NCI-H1048 (cell line): ENCODE measurements at places on chromosomes 11 and 22.

- DNase-seq: no peak
Observed at GRCh38 chr11:9219115-9219514, 46.0 kb downstream of the DENND5A start.

- DNase-seq: no peak
Observed at GRCh38 chr11:119041821-119042514, 11.3 kb upstream of the SLC37A4 start.

DNA sequence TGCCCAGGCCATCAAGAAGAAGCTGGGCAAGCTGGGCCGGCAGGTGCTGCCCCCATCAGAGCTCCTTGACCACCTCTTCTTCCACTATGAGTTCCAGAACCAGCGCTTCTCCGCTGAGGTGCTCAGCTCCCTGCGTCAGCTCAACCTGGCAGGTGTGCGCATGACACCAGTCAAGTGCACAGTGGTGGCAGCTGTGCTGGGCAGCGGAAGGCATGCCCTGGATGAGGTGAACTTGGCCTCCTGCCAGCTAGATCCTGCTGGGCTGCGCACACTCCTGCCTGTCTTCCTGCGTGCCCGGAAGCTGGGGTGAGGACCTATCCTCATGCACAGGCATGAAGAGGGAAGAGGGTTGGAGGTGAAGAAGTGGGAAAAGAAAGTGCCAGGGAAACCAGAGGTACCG is 5.3 kb upstream of the NHERF4 start:
- DNase-seq: no peak

- DNase-seq: no peak
Observed at GRCh38 chr11:113197446-113197845, 116.9 kb upstream of the TTC12 start.

- no peak for DNase-seq
Observed at GRCh38 chr11:1237128-1237580, 14.3 kb downstream of the MUC5B start.

DNA sequence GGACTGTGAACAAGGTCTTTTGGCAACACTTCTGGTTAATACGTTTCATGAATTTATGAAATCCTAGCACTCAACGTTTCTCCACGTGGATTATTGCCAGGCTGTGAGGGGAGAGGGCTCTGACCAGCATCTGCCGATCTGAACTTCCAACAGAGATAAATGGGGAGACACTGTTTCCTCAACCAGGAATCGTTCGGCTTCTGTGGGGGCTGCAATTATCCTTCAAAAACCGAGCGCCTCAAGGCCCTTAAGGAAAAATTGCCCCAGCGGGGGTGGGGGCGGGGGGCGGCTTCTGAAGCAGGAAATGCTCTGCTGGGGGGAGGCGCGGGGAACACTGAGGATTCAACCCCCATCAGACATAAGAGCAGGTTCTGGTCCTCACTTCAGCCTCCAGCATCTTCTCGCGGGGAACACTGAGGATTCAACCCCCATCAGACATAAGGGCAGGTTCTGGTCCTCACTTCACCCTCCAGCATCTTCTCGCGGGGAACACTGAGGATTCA is 155.6 kb downstream of the BRD1 start:
- no peak for DNase-seq

GRCh38 chr11:32006799-32007388 is 84.0 kb upstream of the RCN1 start:
- DNase-seq: no peak

- no peak for DNase-seq
Observed at GRCh38 chr11:43419460-43419859, 60.7 kb downstream of the TTC17 start.

DNA sequence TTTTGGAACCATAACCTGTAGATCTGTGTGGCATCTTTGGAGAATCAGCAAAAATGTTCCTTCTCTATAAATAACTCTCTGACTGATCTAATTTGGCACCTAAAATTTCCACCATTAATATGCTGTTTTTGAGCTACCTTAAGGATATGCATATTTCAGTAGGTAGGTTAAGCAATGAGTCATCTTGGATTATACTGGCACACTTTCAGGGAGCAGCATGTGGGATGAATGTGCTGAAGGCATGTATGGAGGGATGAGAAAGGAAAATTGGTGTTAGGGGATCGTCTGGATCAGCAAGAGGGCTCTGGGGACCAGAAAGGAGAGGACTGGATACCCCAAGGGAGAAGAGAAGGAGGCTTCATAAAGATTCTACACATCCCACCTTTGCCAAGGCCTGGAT is 44.6 kb upstream of the ELF5 start:
- DNase-seq: no peak

- no peak for DNase-seq
Observed at GRCh38 chr11:36509201-36509639, 852 bp downstream of the TRAF6 start.

GRCh38 chr11:569158-569885 is 6.9 kb upstream of the PHRF1 start:
- no peak for DNase-seq

- DNase-seq: no peak
Observed at GRCh38 chr11:87236368-87236767, 198.6 kb downstream of the TMEM135 start.

DNA sequence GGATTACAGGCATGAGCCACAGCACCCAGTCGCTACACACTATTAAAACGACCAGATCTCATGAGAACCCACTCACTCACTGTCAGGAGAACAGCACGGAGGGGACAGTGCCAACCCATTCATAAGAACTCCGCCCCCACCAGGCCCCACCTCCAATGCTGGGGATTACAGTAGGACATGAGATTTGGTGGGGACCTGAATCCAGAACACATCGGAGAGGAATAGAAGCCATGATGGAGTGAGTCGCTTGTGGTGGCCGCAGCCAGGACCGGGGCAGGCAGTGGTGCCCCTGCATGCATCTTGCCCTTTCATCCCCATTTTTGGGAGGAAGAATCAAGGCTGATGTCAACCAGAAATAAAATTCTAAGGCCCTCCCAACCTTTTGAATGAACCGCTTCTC is 8.7 kb downstream of the NADSYN1 start:
- DNase-seq: no peak

DNA sequence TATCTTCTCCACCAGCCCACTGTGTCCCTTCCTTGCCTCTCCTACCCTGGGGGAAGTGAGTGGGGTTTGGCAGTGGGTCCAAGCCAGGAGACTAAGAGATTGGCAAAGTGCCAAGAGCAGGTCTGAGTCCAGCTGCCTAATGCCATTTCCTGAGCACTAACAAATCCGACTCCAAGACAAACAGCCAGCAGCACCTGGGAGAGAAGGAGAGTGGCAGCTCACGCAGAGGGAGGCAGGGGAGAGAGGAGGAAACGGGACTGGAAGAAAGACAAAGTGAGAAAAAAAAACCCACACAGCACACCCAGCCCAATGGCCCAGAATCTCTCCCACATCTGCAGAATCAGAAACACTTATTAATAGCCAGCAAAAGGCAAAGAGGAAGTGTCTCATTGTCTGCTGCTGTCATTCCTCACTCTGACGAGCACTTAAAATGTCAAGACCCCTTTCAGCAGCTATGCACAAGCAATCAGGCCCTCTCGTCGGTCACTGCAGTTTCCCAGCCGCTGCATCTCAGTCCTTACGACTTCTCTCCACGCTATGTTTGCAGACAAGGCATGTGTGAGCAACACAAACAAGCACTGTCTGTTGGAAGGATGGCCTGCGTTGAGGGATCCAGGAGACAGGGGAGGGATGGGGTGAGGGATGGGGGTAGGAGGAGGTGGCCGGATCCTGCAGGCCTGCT is 558.4 kb upstream of the CADM1 start:
- no peak for DNase-seq

DNA sequence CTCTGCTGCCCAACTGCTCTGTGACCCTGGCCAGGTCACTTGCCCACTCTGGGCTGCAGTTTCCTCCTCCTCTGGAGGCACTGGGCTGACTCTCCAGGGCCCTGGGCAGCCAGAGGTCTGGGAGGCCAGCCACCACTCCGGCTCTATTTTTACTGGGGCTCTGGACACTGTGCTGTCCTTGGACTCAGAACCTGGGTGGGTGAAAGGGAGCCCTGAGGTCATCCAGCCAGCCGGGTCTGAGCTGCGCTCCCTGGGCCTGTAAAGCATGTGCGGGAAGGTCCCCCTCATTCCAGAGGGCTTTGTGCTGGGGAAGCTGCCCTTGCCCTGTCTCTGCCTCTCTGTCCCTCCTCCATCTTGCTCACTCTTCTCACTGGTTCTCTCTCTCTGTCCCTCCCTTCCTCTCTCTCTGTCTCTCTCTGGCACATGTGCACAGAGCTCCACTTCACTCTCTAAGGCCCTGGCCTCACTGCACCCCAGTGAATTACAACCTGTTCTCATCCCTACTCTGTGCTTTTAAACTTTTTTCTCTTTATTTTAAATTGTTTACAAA is 24.6 kb downstream of the MB start:
- DNase-seq: no peak

GRCh38 chr22:49551446-49551845 is 276.2 kb downstream of the BRD1 start:
- DNase-seq: no peak

GRCh38 chr11:132095230-132096131 is 725.1 kb downstream of the NTM start:
- DNase-seq: no peak

GRCh38 chr11:85758026-85758425 is 52.9 kb downstream of the SYTL2 start:
- no peak for DNase-seq

DNA sequence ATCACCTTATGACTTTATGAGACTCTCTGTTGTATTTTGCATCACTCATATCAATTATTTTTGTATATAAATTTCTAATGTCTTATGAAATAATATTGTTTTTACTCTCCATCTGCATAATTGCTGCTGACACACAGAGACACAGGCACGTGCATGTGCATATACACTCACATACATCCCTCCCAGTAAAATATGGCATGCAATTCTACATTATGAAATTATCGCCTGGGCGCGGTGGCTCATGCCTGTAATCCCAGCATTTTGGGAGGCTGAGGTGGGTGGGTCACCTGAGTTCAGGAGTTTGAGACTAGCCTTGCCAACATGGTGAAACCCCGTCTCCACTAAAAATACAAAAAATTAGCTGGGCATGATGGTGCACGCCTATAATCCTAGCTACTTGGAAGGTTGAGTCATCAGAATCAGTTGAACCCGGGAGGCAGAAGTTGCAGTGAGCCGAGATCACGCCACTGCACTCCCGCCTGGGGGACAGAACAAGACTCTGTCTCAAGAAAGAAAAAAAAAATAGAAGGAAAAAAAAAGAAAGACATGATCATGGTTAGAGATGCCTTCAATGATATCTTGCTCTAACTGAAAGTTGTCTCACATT is 96.7 kb upstream of the LUZP2 start:
- DNase-seq: no peak

DNA sequence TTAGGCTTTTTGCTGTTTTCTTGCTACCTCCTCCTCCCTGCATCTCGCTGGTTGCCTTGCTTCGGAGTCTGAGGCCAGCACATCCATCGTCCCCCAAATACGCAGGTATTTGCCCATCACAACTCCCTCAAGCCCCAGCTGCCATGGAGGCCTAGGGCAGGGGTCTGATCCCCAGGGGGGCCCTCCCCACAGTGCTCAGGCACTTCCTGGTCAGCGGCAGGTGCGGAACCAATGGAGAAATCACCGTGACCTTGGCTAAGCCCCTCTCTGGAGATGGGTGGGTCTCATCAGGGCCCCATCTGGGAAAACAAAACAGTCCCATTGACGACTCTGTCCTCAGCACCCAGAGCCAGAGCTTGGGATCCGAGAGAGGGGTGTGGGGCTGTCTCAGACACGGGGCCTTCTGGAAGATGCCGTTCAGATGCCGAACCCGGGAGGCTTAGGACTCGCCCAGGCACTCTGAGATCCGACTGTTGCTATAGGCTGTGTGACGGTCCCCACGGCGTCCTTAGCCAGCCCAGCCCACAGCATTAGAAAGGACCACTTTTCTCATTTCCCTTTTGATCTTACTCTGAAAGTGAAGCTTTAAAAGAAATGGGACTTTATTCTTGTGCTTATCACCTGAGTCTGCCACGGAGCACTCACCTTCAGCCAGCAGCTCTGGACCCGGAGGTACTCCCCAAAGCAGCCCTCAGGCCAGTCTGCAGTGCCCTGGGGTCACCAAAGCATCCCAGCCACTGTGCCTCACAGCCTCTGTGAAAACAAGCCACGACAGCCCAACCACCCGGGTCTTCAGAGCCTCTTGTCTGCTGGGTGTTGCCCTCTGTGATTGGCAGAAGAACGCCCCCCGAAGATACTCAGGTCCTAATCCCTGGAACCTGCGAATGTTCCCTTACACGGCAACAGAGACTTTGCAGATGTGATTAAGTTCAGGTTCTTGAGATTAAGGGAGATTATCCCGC is 61.2 kb upstream of the SLC22A12 start:
- DNase-seq: no peak
